ENCODE measurements at places on chromosomes 12 and 14. TPM values are rescaled to one million over a fixed set of nuclear protein-coding genes. Genes with fewer than 3 reads are reported as not detected.

GRCh38 chr14:31340297-31341063 is 79.9 kb downstream of the HEATR5A start:
- peak; percentile 66 for DNase-seq

ACVRL1 gene
- 0.40 TPM for total RNA-seq

DNA sequence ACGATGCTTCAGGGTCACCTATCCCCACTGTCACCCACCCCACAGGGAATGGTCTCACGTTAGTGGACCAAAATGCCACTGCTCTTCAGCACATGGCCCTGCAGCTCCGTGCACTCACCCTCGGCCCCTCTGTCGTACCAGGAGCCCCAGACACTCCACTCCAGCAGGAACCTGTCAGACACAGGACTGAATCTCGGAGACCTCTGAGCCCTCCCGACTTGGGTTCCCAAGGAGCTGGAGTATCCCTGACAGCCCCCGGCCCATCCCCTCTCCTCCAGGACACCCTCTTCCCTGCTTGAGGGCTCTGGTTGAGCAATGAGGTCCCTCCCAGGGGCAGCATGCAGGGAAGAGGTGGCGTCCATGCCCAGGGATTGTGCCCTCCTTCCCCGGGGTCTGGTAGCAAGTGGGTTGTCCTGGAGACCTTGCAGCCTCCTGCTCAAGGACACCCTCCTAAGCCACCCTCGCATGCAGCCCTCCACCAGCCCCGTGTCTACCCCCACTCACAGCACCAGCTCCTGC is 20.4 kb upstream of the LRTM2 start:
- DNase-seq: no peak

GRCh38 chr14:35368139-35368460 is 36.4 kb downstream of the NFKBIA start:
- no peak for DNase-seq

- no peak for DNase-seq
Observed at GRCh38 chr14:91326514-91327249, 82.2 kb upstream of the GPR68 start.

DNA sequence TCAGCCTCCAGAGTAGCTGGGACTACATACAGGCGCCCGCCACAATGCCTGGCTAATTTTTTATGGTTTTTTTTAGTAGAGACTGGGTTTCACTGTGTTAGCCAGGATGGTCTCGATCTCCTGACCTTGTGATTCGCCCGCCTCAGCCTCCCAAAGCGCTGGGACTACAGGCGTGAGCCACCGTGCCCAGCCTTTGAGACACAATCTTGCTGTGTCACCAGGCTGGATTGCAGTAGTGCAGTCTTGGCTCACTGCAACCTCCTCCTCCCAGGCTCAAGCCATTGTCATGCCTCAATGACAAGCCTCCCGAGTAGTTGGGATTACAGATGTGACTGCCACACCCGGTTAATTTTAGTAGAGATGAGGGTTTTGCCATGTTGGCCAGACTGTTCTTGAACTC is 21.3 kb upstream of the STRN3 start:
- no peak for DNase-seq

GRCh38 chr12:30885321-30885720 is 41.2 kb upstream of the TSPAN11 start:
- no peak for DNase-seq

GRCh38 chr12:113222730-113223531 is 1.7 kb downstream of the TPCN1 start:
- peak; percentile 89 for DNase-seq

- no peak for DNase-seq
Observed at GRCh38 chr12:131152587-131152986, 198.9 kb downstream of the ADGRD1 start.

OR11H12 gene
- not detected for total RNA-seq

DNA sequence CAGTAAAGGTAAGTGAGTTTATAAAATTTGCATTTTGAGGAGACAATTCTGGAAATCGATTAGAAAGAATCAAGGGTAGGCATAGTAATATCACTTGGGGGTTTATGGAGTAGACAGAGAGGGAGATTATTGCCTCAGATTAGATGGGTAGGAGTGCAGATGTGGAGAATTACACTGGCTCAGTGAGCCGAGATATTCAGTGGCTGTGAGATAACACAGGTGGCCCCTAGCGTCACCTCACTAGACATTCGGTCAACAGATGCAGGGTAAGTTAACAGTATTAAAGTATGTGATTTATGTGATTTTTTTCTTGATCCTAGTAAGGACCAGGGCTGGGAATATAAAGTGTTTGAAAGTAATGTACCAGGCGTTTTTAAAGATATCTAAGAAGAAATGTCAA is 39.6 kb upstream of the KLRD1 start:
- DNase-seq: no peak

UNG gene
- 168 TPM for total RNA-seq

AMDHD1 gene
- total RNA-seq: 1.5 TPM

KNTC1 gene
- 80.3 TPM for total RNA-seq

PTPRQ gene
- total RNA-seq: 0.07 TPM

- DNase-seq: no peak
Observed at GRCh38 chr14:27435923-27436670, 838.3 kb upstream of the NOVA1 start.

GRCh38 chr14:23186913-23187654 is 3.6 kb upstream of the SLC7A8 start:
- peak; percentile 76 for DNase-seq

GRCh38 chr14:96130391-96130790 is 74.2 kb upstream of the BDKRB2 start:
- DNase-seq: no peak

- DNase-seq: no peak
Observed at GRCh38 chr14:100532906-100533655, 54.1 kb downstream of the BEGAIN start.

- DNase-seq: no peak
Observed at GRCh38 chr12:101850199-101850598, 19.4 kb upstream of the GNPTAB start.

DNA sequence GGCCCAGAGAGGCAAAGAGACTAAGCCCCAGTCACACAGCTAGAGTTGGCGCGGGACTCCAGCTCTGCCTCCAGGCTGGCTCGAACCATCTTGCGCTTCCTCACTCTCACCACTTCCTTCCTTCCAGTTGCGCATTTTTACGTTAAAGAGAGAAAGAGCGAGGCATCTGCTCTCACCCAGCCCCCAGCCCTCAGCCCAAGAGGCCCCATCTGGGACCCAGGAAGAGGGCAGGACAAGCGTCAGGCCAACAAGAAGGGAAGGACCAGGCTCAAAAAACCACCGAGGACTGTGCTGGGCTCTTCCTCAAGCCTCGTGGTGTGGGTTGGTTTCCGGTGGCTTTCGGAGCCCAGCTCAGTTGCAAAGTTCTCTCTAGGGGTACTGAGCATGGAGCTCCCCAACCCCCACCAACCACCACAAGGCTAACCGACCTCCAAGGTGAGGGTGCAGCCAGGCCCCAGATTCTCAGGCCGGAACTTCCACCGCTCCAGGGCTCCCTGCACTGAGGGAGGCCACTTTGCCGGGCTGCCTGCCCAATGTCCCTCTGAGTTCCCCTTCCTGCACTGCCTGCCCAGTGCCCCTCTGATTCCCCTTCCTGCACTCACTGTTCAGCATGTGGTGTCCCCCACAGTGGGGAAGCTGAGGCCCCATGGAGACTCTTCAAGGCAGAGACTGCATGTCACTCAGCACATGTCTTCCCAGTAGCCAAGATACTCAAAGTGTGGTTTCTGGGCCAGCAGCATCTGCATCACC is 35.9 kb downstream of the TESC start:
- no peak for DNase-seq

DNA sequence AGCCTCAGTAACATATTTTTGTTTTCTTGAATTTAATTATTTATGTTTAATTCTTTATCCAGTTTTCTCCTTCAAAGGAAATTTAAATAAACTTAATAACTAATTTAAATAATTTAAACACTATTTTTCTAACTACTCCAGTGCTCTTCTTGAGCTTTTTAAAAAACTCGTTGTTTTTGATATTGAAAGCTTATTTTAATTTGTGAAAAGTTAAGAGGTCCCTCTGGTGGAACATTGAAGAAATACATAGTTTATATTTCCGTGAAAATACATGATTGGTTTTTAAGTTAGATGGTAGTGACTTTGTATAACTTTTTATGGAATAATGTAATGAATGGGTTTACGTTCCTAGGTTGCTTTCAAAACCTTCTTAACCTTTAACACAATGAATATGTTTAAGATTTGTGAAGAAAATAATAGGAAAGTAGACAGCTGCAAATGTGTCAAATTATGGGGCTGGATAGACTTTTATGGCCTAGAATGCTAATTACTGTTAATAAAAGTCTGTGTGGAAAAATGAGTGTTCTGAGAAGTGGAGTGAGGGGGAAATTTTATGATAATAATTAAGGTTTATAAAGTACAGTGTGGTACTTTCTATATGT is 45.9 kb upstream of the MSRB3 start:
- DNase-seq: peak; percentile 45

- no peak for DNase-seq
Observed at GRCh38 chr14:70943838-70944237, 36.6 kb downstream of the PCNX1 start.

- no peak for DNase-seq
Observed at GRCh38 chr12:56437430-56438176, 11.6 kb downstream of the TIMELESS start.

GRCh38 chr14:89011355-89012281 is 187.2 kb downstream of the TTC8 start:
- DNase-seq: no peak

EEF1AKMT3 gene
- total RNA-seq: 9.3 TPM

GRCh38 chr14:29222671-29223268 is 456.2 kb downstream of the FOXG1 start:
- peak; percentile 59 for DNase-seq

DNA sequence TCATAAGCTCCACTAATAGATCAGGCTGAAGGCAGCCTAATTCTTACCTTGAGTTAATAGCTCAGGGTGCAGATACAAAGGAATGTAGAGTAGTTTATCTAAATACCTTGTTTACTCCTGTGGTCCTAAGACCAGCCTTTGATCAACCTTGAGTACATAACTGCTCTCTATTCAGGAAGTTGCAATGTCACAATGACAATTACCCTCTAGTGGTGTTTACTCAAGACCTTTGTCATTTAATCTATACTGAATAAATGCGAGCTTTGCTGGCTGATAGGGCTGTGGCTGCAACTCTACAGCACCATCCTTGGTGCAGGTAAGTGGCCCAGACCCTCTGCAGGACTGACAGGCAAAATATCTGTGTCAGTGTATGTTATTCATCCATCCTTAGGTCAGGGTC is 282.7 kb downstream of the ATXN7L3B start:
- no peak for DNase-seq

DNA sequence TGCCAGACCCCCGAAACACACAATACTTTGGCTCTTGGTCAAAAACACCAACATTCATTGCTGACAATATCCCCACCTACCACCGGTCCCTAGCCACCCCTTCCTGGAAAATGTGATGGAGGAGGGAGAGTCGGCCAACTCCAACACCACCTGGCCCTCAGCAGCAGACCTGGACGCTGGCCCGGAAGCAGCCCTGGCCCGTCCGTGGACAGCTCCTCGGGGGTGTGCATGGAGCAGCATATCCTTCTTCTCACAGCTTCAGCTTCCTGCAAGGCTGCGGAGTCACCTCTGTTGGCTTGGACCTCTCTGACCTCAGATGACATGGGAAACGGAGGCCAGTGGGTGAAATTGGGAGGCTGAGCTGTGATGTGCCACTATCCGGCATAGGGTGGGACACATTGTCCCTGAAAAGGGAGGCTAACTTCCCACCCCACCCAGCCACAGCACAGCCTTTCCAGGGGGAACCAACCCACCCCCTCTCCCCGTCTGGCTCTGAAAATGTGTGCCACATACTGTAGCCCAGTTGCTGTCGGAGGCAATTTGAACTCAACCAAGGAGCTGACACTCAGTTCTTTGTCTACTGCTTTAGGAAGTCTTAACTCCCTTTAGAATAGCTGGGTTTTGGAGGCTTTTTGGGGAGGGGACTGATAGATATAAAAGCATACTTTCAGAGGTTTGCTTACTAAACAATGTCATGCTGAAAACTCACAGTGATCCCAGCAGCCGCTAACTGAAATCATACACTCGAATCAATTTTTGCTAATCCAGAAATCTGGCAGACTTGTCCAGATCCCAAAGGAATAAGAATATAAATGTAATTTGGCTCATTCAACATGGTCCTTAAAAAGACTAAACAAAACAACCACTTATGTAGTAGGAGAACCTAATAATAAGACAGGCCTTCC is 43.1 kb upstream of the LTA4H start:
- DNase-seq: no peak
